HFF-Myc (cell line): ENCODE measurements at places on chromosomes 3 and 15.

- DNase-seq, result no peak
Observed at GRCh38 chr15:39131609-39132008, 449.3 kb upstream of the THBS1 start.

DNA sequence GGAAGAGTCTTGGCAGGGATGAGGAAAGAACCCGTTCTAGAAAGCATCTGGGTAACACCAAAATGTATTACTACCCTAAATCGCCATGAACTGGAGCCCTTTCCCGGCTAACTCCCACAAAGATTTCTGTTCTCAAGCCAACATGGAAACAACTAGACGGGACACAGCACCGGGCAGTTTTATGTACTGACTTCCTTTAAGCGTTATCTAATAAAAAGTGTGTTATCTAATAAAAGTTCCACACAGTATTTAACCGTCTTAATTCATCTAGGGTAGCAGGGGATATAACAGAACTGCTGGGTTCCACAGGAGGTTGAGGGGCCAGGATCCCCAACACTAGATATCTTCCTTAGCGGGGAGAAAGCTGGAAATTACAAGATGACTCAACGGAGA lies 347 bp upstream of the C3orf62 start:
- no peak for DNase-seq

DNA sequence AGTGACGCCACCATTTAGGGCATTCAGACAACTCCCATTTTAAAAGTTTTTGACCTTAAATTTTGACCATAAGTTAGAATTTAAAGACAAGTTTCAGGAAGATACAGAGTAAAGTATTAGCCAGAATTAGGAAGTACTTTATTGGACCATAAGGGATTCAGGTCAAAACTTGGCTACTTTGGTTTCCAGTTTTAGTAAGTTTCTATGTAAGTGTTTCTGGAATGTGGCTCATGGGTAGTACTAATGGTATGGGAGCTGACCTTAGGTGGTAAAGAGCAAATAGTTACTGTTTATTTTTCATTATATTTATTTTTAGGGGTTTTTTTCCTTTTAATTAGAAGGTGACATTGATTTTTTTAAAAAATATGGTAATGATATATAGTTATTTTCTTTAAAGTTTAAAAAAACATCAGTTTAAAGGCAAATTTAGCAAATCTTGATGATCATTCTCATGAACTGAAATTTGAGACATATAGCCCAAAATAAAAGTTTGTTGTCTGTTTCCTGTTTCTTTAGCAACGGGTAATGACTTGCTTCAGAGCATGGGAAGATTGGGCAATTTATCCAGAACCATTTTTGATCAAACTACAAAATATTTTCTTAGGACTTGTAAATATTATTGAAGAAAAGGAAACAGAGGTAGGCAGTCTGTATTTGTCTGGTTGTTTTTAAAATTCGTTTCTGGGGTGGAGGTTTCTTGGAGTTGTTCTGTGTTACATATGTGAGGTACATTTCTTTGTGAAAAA lies 34.3 kb downstream of the U2SURP start:
- DNase-seq, result no peak

GRCh38 chr3:11705049-11705448 lies 61.3 kb upstream of the VGLL4 start:
- no peak for DNase-seq

GRCh38 chr3:111277226-111277625 lies 205.6 kb downstream of the NECTIN3 start:
- DNase-seq, result peak; percentile 2

GRCh38 chr3:66997560-66998112 lies 471 bp upstream of the KBTBD8 start:
- no peak for DNase-seq

DNA sequence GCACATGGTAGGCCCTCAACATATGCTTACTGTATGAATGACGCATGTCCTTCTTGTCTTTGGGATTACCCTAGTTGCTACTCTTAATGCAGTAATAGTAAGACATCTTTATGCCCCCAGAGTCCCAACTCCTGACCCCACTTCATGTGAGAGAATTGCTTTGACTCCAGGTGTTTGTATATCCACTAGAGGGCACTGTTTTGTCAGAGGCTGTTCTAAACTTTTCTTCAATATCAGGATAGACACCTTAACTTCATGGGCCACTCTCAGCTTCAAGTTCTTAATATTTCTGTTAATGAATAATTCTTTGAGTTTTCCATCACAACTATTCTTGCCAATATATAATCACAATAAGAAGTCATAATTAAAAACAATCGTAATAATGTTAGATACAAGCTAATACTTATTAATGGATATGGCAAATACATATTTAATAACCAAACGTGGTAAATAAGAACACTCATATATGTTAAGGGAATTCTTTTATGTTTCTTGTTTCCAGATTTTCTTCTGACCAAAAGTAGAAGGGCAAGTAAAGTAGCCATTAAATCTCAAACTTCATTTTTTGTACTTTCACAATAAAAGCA lies 337.2 kb upstream of the DNAJC19 start:
- DNase-seq, result no peak

DNA sequence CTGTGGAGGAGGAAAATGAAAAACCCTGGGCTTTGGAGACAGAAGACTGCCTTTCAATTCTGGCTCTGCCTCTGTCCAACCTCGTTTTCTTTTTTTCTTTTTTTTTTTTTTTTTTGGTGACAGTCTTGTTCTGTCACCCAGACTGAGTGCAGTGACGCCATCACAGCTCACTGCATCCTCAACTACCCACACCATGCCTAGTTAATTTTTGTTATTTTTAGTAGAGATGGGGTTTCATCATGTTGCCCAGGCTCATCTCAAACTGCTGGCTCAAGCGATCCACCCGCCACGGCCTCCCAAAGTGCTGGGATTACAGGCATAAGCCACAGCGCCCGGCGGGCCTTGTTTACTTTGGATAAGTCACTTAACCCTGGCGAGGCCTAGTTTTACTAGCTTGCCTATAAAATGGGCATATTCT lies 66.3 kb upstream of the SLC25A26 start:
- no peak for DNase-seq

DNA sequence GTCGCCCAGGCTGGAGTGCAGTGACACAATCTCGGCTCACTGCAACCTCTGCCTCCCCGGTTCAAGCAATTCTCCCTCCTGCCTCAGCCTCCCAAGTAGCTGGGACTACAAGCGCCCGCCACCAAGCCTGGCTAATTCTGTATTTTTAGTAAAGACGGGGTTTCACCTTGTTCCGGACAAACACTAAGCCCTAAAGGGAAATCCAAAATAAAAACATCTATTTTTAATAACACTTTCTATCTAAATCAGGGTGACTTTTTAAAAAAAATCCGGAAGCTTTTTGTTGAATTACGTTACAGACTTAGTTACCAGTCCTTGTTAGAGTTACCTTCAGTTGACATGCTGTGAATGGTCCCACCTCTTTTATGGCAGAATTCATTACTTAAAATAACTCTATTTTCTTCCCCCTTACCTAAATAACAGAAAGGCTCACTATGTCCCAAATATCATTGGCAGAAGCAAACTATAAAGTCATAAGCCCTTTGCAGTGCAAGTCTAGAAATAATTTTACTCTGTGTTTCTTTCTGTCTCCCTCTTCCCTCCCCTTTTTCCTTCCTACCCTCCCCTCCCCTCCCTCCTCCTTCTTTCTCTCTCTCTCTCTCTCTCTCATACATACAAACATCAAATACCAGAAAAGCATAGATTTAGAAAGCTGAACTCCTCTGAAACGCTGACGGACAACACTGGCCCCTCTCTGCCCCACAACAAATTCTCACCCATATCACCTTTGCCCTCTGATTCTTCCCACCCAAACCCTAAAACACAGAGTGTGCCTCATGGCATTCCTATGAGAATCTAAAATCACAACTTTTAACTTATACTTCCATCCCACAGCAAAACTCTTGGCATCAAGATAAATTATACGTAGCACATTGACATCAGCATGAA lies 18.3 kb downstream of the THBS1 start:
- no peak for DNase-seq

GRCh38 chr3:141096164-141096563 lies 45.0 kb downstream of the SPSB4 start:
- no peak for DNase-seq

- no peak for DNase-seq
Observed at GRCh38 chr3:71415681-71416122, 167.8 kb downstream of the FOXP1 start.

DNA sequence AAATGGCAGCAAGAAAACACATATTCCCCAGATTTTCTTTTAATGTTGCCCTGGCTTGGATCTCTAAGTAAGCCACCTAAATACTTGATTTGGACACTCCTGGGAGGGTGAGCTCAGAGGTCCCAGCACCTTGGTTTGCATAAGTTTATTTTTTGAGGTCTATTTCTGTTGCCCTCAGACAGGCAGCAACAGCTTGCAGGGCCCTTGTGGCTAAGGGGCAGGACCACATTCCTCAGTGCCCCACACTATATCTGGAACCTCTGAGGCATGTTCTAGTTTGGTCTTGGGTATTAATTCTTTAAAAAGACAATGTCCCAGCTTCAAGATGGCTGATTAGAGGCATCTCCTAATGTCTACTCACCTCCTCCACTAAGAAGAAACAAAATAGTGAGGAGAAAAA lies 57.5 kb downstream of the IGSF11 start:
- DNase-seq, result no peak

DNA sequence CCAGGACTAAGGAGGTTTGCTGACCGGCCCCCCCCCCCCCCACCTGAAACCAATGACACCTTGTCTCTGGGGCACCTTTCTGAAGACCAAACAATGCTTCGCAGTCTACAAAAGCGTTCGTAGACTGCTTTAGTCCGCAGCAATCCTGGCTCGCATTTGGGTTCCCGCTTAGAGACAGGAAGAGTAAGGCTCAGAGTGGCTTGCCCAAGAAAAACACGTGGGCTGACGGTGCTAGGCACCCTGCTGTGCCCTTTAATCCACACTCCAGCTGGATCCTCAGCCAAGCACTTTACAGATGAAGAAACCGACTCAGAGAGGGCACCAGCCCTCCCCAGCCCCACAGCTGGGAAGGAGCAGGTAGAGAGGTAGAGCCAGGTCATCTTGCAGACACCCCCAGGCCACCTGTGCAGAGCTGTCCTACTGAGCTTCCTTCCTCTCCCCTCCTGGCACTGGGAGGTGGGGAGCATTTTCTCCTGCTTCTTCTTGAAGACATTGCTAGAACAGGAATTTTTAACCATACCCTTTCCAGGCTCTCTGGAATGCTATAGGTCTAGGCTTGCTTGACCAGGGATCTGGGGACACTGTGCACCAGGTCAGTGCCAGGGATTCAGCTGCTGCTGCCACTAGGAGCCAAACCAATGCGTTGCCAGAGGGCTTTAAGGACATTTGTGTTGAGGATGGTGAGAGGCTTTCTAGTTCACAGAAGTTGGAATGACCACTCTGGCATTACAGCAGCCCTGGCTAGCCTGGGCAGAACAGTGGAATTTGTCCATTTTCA lies 1.0 kb upstream of the KLF15 start:
- no peak for DNase-seq

DNA sequence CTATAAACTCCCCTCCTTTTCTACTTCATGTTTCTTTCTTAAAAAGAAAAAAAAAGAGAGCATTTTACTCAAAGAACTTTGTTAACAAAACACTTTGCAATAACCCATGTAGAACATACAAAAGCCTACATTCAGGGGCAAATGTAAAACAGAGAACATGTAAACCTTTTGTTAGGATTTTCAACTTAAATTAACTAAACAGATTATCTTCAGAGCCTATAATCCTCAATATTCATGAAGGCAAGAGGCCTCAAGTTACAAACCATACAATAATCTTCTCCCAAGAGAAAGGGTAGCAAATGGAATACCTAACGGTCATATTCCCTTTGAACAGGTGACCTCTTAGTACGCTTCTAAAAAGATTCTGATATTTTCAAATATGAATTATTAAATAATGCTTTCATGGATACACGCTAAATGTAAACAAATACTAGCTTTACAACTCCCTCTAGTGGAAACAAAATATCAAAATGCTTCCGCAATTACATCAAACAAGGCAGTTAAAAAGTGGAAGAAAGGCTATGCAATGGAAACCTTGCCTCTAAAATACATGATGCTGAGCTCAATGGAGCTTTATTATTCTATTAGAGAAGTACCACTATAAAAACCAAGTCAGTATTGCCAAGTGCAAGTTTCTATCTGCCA lies 9.9 kb downstream of the CEP152 start:
- no peak for DNase-seq

- DNase-seq, result no peak
Observed at GRCh38 chr3:60847791-60848190, 403.5 kb downstream of the FHIT start.

DNA sequence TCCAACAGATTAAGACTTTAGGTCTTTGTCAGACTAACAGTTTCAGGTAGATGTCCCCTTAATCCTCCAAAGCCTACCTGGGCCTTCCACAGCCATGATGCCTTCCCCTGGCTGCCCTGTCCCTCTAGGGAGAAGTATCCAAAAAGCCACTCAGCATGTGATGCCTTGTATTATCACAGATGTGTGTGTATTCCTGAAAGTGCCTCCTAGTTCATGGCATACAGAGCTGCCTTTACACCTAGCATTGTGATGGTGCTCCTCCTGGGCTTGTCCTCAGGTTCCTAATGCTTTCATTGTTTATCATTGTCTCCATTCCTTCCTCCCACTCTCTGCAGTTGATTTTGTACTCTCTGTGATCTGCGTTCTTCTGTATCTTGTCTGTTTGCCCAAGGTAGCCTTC lies 43.6 kb downstream of the CMSS1 start:
- DNase-seq, result no peak

- DNase-seq, result peak; percentile 29
Observed at GRCh38 chr3:71195492-71195891, 388.0 kb downstream of the FOXP1 start.
